Fibroblast of skin of back (primary cell): ENCODE measurements at places on chromosomes 12 and 14.
A peak's percentile ranks its signal among the peaks of the same experiment; 100 is the strongest.

GRCh38 chr12:125201940-125202339 is 136.7 kb downstream of the AACS start:
- no peak for DNase-seq

DNA sequence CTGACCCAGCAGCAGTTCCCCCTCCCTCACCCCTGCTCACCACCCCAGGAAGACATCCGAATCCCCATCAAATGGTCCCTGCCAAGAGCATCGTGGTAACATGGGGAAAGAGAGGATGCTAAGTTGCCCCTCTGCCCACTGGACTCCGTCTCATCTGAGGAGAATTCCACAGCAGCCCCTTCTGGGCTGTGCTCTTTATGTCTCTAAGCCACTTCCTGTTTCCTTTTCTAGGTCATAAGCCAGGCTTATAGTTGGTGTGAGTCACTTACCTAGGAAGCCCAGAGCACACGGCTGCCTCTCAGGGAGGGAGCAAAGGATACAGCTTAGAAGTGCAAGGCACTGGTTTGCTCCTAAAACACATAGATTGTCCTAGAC is 76.0 kb downstream of the VCPKMT start:
- peak; percentile 88 for DNase-seq

DNA sequence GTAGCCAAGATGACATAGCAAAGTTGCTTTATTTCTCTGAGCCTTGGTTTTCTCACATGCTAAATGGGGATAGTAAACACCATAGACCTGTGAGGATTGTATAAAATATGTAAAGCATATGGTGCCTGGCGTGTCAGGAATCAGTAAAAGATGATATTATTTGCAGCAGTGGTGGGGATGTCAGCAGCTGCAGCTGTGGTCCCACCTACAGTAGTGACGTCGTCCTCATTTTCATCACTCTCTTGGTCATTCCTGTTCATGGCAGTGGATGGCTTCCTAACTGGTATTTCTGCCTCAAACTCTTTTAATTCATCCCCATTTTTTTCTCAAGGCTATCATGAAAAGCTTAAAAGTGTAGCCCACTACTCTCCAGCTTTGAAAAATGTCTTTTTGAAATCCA is 12.1 kb downstream of the BMAL2 start:
- no peak for DNase-seq

DNA sequence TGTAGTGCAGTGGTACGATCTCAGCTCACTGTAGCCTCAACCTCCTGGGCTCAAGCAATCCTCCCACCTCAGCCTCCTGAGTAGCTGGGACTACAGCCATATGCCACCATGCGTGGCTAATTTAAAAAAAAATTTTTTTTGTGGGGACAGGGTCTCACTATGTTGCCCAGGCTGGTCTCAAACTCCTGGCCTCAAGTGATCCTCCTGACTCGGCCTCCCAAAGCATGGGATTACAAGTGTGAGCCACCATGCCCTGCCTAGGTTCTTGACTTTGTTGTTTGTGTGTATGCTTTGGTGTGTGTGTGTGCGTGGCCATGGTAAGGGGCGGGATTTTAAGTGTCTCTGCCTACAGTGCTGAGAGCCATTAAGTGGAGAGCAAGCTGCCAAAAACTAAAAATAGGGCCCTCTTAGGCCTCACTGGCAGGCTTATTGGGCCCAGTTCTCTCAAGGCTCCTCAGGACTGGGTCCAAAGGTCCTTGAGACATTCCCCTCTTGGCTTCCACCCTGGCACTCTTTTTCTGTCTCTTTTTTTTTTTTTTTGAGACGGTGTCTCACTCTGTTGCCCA is 5.1 kb downstream of the COX14 start:
- no peak for DNase-seq

GRCh38 chr14:78341827-78342389 is 171.7 kb downstream of the NRXN3 start:
- DNase-seq, result no peak

DNA sequence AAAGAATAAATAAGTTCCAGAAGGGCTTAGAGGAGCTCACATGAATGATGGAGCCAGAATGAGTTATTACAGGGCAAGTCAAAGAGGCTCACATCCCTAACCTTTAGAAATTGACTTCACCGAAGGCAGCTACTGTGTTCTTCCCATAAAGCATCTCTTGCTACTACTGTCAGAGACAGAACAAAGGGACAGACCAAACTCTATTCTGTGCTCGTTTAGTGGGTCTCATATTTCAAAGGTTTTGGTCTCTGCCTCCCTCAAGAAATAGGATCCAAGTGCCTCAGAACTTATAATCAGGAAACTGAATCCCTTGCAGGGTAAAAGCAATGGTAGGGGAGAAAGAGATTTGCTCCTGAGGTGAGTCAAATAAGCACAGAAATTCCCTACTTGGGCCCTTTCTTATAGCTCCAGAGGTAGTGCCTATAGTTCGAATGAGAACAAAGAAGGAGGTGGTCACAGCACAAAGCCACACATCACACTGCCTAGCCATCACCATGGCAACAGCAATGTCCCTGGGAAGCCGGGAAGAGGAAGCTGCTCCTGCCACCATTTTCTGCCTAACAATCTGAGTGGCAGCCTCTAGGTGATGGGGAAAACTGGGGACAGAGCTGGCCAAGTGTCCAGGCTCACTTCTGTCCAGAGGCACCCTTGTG is 294.9 kb downstream of the FOXN3 start:
- no peak for DNase-seq

- DNase-seq, result no peak
Measured at GRCh38 chr14:21704338-21704737, 30.7 kb upstream of the OR4E1 start.

- no peak for DNase-seq
Measured at GRCh38 chr14:100441271-100441947, 118.3 kb downstream of the SLC25A47 start.

DNA sequence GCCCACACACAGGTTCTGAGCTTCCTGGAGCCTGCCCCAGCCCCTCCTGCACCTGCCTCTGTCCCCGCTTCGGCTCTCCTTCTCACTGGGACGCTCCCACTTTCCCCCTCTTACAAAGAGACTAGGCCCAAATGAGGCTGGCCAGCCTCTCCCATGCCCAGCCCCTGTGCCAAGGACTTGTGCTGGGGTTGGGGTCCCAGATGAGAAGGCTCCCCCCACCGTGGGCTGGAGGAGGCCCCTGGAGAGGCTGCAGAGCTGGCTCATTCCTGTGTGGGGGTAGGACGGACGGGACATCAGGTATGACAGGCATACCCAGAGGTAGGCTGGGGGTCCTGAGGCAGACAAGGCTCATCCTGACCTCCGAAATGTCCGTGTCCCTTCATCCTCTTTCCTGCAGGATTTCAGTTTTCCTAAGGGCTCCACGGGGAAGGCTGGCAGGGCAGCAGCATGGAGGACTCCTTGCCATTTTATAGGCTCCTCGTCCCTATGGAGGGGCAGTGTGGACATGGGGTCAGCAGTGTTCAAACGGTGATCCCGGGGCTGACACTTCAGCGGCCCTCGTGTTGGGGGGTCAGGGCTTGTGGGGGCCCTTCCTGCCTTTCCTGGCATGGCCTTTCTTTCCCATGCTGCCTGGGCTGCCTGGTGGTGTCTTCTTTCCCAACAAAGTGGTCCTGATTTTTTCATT is 49.1 kb upstream of the MEG3 start:
- DNase-seq, result no peak

DNA sequence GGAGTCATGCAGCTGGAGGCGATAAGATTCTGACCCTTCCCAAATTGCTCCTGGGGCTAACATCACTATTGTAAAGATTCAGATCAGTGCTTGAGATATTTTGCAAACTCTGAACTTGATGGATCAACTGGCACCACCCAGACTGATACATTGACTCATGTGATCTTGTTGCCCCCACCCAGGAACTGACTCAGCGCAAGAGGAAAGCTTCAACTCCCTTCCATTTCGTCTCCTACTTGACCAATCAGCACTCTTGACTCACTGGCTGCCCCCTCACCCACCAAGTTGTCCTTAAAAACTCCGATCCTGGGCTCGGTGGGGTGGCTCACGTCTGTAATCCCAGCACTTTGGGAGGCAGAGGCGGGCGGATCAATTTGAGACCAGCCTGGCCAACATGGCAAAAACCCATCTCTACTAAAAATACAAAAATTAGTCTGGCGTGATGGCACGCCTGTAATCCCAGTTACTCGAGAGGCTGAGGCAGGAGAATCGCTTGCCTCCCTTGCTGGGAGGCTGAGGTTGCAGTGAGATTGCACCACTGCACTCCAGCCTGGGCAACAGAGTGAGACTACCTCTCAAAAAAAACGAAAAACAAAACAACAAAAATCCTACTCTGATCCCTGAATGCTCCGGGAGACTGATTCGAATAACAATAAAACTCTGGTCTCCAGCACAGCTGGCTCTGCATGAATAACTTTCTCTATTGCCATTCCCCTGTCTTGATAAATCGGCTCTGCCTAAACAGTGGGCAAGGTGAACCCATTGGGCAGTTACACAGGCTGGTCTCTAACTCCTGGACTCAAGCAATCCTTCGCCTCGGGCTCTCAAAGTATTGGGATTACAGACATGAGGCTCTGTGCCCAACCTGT is 9.8 kb upstream of the ARF6 start:
- peak; percentile 39 for DNase-seq

DNA sequence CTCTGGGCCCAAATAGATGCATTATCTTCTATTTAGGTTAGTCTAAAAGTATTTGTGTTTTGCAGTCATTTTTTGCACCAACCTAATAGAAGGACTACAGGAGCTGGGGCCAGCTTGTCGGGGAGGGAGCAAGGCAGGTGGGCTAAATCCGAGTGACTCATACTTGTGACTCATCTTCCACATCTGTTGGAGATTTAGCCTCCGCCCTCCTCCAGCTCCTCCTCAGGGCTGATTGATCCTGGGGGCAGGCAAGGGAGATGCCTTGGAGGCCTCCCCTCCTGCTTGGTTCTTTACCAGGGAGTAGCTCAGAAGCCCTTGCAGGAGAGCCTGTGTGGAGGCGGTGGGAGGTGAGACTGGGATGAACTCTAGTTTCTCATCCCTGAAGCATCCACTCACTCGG is 27.9 kb downstream of the RHOF start:
- peak; percentile 80 for DNase-seq
